ENCODE measurements at places on chromosomes 12 and 14. TPM values are rescaled to one million over a fixed set of nuclear protein-coding genes. Genes with fewer than 3 reads are reported as not detected.

GRCh38 chr14:32312010-32312331, 17.1 kb upstream of the AKAP6 start:
- H3K36me3 ChIP-seq, result no peaks in the 10 kb centered on the region
- no peak overlapping the region for H3K27ac ChIP-seq
- H3K27me3 ChIP-seq, result no peaks in the 10 kb centered on the region

GRCh38 chr12:61998791-61999190, 261.4 kb upstream of the USP15 start:
- H3K27ac ChIP-seq, result no peak overlapping the region
- no peak overlapping the region for H3K4me3 ChIP-seq
- no peaks in the 10 kb centered on the region for H3K36me3 ChIP-seq
- H3K27me3 ChIP-seq, result no peaks in the 10 kb centered on the region

DNA sequence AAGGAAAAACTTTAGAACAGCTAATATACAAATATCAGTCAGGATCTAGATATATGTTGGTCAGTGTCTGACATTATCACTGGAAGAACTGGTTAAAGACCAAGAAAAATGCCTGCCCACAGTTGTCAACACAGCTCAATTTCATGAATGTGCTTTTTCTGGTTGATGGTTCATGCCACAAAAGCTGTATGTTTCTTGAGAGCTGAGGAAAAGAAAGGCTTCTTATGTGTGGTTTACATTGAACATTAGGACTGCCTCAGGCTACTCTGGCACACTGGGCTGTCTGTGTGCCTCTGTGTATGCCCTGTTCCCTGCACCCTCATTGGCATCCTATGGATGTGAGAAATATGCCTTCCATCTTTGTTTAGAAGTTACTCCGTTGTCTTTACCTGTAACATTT, 218.8 kb upstream of the RGS6 start:
- DNase-seq, result no peak
- H3K4me1 ChIP-seq, result no peaks in the 10 kb centered on the region
- H3K36me3 ChIP-seq, result peaks cover 29% of the 10 kb centered on the region
- no peaks in the 10 kb centered on the region for H3K27me3 ChIP-seq
- no peak overlapping the region for H3K4me3 ChIP-seq

GRCh38 chr12:32450768-32451167, 51.4 kb downstream of the FGD4 start:
- no peaks in the 10 kb centered on the region for H3K36me3 ChIP-seq
- no peaks in the 10 kb centered on the region for H3K27me3 ChIP-seq
- H3K4me3 ChIP-seq, result no peak overlapping the region
- peak overlapping the region; percentile 8 for H3K27ac ChIP-seq
- DNase-seq, result no peak

DNA sequence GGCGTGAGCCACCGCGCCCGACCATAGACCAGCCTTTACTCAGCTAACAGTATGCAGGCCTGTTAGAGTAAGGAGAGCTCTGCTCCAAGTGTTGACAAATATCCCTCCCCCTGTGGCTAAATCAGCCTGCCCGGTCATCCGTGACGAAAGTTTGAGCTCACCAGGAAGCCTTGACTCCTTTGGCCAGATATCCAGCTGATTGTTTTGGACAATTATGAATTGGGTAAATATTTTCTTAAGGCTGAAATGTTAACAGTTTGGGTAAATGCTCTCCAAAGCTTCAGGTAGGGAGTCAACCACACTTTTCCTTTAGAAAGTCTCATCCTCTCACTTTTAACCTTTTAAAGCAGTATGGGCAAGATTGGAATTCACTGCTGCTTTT, 157.9 kb downstream of the PAWR start:
- H3K36me3 ChIP-seq, result no peaks in the 10 kb centered on the region
- H3K27me3 ChIP-seq, result no peaks in the 10 kb centered on the region
- no peak overlapping the region for H3K27ac ChIP-seq
- H3K4me3 ChIP-seq, result no peak overlapping the region
- H3K4me1 ChIP-seq, result no peaks in the 10 kb centered on the region
- no peak for DNase-seq

Gene IFI27
- 12.9 TPM for total RNA-seq

Gene CD69
- 15.4 TPM for total RNA-seq

DNA sequence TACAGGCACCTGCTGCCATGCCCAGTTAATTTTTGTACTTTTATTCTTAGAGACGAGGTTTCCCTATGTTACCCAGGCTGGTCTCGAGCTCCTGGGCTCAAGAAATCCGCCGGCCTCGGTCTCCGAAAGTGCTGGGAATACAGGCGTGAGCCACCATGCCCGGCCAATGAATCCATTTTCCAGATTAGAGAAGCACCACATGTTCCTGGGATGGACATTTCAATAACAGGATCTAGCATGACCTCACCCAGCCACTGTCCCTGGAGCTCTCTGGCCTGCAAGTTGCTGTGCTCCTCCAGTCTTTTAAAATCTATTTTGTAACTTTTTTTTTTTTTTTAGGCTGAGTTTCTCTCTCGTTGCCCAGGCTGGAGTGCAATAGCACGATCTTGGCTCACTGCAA, 2.2 kb downstream of the GPR132 start:
- peak overlapping the region; percentile 42 for H3K4me3 ChIP-seq
- H3K4me1 ChIP-seq, result peaks cover 41% of the 10 kb centered on the region
- peak overlapping the region; percentile 70 for H3K27ac ChIP-seq
- no peak for DNase-seq
- H3K27me3 ChIP-seq, result no peaks in the 10 kb centered on the region

GRCh38 chr12:112217647-112218046, 92.3 kb downstream of the TRAFD1 start:
- peaks cover 96% of the 10 kb centered on the region for H3K36me3 ChIP-seq
- H3K4me3 ChIP-seq, result no peak overlapping the region
- H3K27ac ChIP-seq, result no peak overlapping the region
- H3K27me3 ChIP-seq, result no peaks in the 10 kb centered on the region
- no peak for DNase-seq

DNA sequence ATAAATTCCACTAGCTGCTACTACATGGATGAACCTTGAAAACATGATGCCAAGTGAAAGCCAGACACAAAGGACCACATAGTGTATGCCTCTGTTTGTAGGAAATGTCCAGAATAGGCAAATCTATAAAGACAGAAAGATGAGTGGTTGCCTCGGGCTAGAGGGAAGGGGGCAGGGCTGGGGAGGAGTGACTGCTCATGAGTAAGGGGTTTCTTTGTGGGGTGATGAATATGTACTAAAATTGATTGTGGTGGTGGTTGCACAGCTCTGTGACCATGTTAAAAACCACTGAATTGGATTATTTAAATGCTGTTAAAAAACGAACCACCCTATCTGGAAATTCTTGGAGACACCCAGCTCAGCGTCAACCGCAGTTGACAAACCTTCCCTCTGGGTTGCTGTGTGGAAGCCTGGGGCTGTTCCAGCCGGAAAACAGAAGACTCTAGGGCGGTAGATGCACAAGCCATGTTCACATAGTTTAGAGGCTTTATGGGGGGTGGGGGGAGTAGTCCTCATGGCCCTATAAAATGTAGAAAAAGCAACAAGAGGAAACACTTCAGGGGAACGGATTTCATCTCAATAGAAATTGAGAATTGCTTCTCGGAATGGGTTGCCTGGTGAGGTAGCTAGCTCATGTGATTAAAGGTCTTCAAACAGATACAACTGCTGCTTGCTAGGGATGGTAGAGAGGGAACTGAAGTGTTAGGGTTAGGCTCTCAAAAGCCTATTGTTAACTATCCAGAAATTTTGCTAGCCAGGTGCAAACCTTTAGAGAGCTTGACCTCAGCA, 29.4 kb downstream of the RIN3 start:
- no peak for DNase-seq
- no peaks in the 10 kb centered on the region for H3K36me3 ChIP-seq
- no peak overlapping the region for H3K4me3 ChIP-seq
- H3K4me1 ChIP-seq, result peaks cover 25% of the 10 kb centered on the region
- no peak overlapping the region for H3K27ac ChIP-seq
- H3K27me3 ChIP-seq, result no peaks in the 10 kb centered on the region

Gene PPP1R12A
- total RNA-seq, result 338 TPM

Gene A2M
- 231 TPM for total RNA-seq

DNA sequence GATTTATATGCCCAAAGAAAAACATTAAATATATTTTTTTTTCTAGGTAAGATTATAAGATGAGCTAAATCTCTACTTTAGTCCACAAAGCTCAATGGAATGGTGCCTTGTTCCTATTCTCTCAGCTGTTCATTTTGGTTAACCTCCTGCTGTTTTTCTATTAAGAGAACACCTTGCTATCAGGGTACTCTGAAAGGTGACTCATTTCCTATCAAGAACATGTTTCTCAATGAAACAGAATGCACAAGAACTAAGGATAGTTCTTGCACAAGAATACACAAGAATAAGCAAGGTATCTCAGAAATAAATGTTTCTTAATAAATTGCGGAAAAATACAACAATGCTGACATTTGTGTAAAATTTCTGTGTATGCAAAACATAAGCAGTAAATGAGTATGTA, 14.1 kb downstream of the ABCD2 start:
- no peak overlapping the region for H3K4me3 ChIP-seq
- DNase-seq, result no peak
- H3K36me3 ChIP-seq, result no peaks in the 10 kb centered on the region
- no peaks in the 10 kb centered on the region for H3K27me3 ChIP-seq
- H3K27ac ChIP-seq, result no peak overlapping the region

DNA sequence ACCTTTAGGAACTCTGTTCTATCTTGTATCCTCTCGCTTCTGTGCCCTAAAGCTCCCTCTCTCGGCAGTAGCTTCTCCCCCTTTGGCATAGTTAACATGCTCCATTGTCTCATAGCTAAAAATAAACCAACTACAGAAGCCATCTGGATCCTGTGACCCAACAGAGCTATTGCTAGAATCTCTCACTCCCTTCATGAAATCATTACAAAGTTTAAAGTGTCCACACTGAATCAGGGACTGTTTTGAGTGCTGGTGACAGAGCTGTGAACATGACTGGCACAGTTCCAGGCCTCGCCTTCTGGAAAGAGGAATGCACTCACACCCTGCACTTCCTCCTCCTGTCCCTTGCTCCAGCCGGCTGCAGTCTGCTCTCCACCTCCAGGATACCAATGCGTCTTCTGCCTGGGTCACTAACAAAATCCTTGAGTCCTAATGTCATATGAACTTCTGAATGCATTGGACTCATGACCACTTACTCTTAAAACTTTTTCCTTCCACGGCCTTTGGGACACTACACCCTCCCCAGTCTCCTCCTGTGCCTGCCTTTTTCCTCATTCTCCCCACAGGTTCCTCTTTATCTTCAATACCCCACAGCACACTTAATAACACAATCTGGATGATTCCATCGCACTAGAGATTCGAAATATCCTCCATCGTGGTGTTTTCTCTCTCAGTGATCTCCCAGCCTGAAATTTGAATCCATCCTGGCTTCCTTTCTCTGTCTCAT, 13.2 kb downstream of the PLBD1 start:
- peak; percentile 95 for DNase-seq
- H3K27me3 ChIP-seq, result no peaks in the 10 kb centered on the region
- peaks cover 12% of the 10 kb centered on the region for H3K4me1 ChIP-seq

- H3K4me1 ChIP-seq, result no peaks in the 10 kb centered on the region
- DNase-seq, result no peak
- no peak overlapping the region for H3K27ac ChIP-seq
- no peak overlapping the region for H3K4me3 ChIP-seq
- H3K36me3 ChIP-seq, result no peaks in the 10 kb centered on the region
Measured at GRCh38 chr12:21991526-21991925, 50.3 kb upstream of the ABCC9 start.

- no peaks in the 10 kb centered on the region for H3K36me3 ChIP-seq
- H3K4me1 ChIP-seq, result peaks cover 22% of the 10 kb centered on the region
- H3K4me3 ChIP-seq, result peak overlapping the region; percentile 64
- peak; percentile 76 for DNase-seq
- H3K27ac ChIP-seq, result peak overlapping the region; percentile 93
Measured at GRCh38 chr12:26122061-26122680, 2.7 kb downstream of the BHLHE41 start.

DNA sequence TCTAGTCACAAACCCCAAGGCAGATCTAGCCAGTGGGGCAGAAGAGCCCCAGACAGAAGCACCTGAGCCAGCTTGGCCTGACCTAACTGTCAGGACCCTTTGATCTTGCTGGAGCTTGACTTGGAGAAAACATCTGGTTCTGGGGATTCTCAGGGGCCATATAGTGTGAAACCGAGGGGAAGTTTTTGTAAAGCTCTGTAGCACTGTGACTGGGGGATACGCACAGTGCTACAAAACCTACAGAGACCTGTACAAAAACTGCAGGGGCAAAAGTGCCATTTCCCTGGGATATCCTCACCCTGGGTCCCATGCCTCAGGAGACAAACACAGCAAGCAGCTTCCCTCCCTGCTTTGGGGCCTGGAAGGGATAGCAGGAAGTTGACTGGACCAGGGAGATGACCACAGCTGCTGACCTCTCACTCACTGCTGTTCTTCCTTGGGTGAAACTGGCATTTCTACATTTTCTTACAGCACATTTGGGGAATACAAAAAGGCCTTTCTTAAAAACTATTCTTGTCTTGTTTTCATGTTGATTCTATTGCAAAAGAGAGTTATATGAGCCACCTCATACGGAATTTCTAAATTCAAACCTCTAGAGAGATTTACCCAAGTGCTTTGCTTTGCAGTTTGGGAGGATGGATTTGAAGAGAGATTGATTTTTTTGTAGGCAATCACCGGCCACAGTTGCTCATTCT, 140.0 kb downstream of the DAD1 start:
- no peak overlapping the region for H3K27ac ChIP-seq
- H3K36me3 ChIP-seq, result no peaks in the 10 kb centered on the region
- DNase-seq, result no peak

Gene SIRT4
- 5.4 TPM for total RNA-seq

DNA sequence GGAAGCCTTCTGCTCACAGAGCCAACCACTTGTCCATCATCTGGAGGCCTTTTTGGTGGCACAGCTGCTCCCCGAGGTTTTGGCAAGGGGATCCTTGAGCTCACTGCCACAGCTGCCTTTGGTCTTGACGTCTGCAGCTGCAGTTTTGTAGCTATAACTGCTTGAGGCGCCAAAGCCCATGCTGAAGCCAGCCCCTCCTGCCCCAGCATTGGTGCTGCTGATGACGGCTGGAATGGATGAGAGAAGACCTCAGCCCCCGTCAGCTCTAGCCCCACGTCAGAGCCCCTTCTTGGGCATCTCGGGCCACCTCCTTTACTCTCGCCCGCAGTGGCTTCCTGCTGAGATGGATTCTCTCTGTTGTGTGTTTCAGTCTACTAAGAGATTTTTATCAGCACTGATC, 12.3 kb upstream of the KRT74 start:
- H3K27ac ChIP-seq, result no peak overlapping the region
- H3K4me1 ChIP-seq, result no peaks in the 10 kb centered on the region
- peaks cover 10% of the 10 kb centered on the region for H3K27me3 ChIP-seq
- H3K36me3 ChIP-seq, result no peaks in the 10 kb centered on the region
- DNase-seq, result no peak
- H3K4me3 ChIP-seq, result no peak overlapping the region

Gene RAP1B
- total RNA-seq, result 261 TPM

DNA sequence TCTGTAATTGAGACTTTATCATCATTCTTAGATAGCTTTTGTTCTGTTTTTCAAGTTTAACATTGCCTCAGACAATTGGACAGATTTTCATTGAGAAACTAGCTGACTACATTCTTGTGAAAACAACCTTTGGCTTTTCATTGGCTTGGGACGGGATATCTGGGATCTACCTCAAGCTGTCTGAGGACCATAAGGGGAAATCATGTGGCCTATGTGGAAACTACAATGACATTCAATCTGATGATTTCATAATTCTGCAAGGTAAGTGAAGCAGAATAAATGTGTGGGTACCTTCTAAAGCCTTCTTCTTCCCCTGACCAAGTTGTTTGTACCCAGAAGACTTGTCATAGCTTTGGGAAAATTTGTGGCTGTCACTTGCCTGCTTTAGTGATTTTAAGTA, 133.5 kb downstream of the OTOGL start:
- no peak overlapping the region for H3K27ac ChIP-seq
- H3K4me1 ChIP-seq, result peaks cover 5% of the 10 kb centered on the region
- H3K27me3 ChIP-seq, result no peaks in the 10 kb centered on the region
- DNase-seq, result no peak

Data from stomach (tissue), 19 donors.